Activated naive CD4-positive, alpha-beta T cell (primary cell): ENCODE measurements at places on chromosomes 7 and 10.

DNA sequence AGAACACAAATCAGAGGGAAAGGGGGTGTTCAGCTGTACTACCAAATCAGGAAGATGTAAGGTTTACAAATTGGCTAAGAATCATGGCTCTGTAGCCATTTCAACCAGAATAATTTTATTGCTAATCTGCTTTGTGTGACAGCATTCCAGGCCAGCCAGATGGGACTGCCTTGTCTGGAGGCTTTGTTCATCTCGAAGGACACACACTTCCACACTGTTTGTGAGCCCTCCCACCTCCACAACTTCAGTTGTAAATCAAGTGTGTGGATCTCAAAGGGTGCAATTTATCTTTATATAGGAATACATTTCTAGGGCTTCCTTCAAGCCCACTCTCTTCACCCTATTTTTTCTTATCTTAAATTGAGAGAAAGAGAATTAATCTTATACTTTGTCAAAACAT lies 6.9 kb upstream of the OIT3 start:
- no peak for DNase-seq

DNA sequence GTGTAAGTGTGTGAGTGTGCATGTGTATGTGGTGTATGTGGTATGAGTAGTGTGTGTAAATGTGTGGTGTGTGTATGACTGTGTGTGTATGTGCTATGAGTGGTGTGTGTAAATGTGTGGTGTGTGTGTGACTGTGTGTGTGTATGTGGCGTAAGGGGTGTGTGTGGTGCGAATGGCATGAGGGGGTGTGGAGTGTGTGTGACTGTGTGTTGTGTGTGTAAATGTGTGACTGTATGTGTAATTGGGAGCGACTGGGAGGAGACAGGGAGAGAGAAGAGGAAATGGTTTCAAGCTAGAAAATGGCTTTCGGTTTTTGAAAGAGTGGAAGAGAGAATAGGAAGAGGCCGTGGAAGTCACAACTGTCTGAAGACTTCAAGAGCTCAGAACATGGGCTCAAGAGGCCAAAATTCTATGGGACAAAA lies 23.6 kb upstream of the GATAD1 start:
- DNase-seq, result no peak

GRCh38 chr10:13402021-13402420 lies 53.9 kb upstream of the SEPHS1 start:
- DNase-seq, result no peak

- DNase-seq, result no peak
Observed at GRCh38 chr10:79023240-79024162, 45.3 kb upstream of the ZMIZ1 start.

DNA sequence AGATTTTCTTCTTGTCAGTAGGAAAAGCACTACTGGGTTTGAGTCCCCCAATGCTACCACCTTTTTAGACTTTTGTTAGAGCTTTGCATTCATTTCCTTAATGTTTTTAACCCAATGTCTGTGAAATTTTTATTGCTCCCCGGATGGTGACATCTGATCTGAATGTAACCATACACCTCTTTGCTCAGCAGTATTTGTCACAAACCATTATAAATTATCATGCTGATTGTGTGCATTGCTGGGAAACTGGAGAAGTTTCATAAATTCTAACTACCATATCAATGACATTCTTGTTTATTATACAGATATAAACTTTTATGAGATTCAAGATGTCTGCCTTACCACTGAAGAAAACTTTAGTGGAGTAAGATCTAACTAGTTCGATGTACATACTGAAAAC lies 8.5 kb downstream of the NRP1 start:
- DNase-seq, result no peak

DNA sequence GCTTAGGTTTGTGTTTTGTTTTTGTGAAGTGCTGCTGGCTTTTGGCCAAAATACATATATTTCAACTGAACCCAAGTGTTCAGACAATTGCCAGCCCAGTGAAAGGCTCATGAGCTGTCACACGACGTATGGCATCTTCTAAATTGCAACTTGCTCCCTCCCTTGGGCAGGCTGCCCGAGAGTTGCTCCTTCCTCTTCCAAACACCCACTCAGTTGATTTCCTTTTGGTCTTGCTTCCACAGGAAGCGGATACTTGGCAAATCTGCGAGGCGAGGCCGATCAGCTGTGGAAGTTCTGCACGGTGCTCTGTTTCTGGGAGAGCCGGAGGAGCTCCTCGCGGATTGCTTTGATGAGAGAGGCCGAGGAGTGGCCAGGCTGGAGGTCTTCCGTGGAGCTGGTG lies 39.6 kb upstream of the ATP6V0A4 start:
- DNase-seq, result no peak

DNA sequence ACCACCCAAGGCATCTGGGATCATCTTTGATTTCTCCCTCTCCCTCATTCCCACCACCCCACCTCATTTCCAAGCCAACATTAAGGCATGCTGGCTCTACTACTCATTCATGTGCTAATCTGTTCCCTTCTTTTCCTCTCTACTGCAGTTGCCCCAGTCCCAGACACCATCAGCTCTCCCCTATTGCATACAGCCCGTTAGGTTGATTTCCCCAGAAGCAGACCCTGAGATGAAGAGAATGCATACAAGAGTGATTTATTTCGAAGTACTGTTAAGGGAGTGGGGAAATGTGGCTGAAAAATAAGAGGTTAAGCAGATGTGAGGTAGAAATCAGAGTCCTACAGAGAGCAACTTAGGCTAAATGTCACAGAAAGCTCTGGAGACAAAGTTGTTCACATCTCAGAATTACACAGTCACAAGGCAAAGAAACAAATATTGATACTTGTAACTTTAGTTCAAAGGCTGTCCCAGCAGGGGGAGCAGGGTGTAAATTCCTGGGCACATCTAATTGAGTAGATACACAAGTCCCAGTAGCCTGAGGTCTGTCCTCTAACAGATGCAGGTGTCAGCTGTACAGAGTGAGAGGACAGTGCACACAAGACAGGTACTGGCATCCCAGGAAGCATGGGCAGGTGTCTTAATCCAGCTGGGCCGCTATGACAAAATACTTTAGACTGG lies 20.9 kb downstream of the AKR1D1 start:
- DNase-seq, result no peak

- no peak for DNase-seq
Observed at GRCh38 chr10:45377858-45378257, 3.8 kb downstream of the ALOX5 start.

DNA sequence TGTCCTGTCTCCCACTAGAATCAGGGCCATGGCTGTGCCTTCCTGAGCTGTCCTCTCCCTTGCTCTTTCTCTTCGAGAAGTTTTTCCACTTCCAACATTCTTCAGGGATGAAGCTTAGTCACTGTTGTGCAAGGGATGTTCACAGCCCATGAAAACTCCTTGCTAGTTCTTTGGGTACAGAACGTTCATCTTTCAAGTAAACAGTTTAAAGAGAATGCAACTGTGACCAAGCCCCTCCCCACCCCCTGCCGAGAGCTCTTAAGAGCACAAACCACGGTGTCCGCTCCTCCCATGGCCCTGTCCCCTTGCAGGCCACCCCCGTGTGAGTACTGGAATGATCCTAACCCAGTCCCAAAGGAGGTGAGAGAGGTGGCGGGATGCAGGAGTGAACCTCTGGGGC lies 161.1 kb upstream of the RHEB start:
- DNase-seq, result no peak

- no peak for DNase-seq
Observed at GRCh38 chr7:26470691-26471090, 179.0 kb downstream of the SNX10 start.

DNA sequence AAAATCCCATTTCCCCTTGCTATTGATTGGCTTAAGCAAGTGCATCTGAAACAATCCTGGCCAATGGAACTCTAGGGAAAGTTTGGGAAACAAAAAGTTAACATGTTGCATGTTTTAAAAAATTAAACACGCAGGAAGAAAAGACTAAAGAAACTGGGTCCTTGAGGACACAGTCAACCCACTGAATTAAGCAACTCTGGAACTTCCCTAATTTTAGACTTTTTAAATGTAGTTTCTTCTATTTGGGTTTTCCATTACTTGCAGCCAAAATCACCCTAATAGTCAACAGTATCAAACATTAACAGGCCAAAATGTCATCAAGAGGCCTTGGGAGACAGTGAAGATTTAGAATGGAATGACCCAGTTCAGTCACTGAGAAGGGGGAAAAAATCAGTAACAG lies 40.6 kb downstream of the OSBPL3 start:
- no peak for DNase-seq

DNA sequence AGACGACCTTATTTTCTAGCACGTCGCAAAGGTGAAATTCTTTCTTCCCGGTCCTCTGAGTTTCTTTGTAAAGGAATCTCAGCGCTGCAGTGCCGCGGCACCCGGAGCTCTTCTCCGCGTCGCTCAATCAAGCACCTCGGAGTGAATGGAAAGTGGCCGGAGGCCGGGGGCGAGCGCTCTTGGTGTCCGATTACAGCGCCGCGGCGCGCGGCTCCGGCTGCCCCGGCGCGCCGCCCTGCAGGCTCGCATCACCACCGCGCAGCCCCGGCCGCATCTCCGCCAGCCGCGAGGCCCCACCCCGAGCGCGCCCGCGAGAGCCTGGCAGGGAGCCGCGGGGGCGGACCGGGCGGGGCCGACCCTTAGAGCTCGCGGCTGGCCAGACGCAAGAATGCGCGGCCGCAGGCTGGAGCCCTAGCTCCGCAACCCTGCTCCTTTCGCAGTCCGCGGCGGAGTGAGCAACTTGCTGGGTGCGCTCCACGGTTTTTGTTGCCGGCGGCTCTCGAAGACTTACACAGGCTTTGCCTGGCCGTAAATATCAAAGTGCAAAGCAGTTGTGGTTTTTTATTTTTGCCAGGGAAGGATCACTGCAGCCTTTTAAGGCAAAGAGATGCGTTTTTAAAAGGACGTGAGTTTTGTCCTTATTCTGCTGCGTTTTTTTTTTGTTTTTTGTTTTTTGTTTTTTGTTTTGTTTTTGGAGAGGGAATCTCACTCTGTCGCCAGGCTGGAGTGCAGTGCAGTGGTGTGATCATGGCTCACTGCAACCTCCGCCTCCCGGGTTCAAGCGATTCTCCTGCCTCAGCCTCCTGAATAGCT lies at the start of gene SEMA3C:
SEMA3C (minus strand) TSS at position 143 of the 813 bp plus-strand sequence. CDS start 2,270 bp downstream, outside the sequence.
- no peak for DNase-seq

GRCh38 chr10:131858118-131858515 lies 42.7 kb upstream of the PPP2R2D start:
- no peak for DNase-seq

GRCh38 chr10:116775488-116776400 lies 33.4 kb upstream of the HSPA12A start:
- DNase-seq, result no peak

- DNase-seq, result no peak
Observed at GRCh38 chr7:6205971-6206660, 66.3 kb downstream of the CYTH3 start.

DNA sequence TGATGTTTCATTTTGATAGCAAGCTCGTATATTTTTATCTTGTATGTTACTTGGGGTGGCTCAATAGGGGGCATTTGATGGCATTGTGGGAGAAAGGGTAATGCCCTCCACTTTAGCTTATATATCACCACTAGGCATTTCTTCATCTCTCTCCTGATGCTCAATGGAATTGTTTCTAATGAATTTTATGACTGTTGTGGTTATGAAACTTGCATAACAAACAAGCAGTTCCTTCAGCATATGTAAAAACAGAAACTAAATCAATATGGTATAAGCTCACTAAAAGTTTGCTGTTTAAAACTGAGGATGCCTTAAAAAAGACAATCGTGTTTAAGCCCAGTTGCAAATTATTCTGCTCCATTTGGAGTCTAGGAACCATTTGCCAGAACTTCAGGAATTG lies 75.5 kb downstream of the CDK14 start:
- DNase-seq, result no peak

DNA sequence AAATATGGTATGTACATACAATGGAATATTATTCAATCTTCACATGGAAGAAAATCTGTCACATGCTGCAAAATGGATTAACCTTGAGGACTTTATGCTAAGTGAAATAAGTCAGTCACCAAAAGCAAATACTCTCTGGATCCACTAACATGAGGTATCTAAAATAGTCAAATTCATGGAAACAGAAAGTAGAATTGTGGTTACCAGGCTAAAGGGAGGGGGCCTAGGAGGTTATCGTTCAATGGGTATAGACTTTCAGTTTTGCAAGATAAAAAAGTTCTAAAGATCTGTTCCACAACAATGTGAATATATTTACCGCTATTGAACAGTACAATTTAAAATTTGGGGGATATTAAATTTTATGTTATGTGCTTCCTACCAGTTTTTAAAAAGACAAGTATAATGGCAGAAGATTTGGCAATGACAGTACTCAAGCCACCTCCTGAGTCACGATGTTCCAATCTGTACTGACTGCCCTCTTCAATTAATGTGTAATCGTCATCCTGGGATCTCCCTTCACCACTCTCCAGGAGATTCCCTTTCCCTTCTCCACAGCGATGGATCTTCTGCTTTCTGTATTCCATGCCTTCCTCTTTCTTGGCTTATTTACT lies 32.3 kb upstream of the IL6 start:
- DNase-seq, result no peak

DNA sequence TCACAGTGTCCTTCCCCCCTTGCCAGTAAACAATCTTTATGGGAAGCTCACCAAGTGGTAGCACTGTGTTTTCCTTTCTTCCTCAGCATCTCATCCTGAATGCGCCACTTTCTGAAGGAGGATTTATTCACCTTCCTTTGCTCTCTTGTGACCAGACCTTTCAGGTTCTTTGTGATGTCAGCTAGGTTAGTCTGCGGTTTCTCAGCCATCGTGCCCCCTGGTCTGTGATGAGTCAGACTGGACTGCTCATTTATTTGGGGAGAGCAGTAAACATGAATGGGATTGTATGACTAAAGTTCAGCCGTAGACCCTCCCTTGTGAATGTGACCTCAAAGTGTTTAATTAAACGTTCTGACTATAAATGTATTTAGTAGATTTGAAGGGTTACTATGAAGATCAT lies 235.1 kb upstream of the CELF2 start:
- DNase-seq, result no peak

GRCh38 chr10:118953598-118954393 lies 75.7 kb upstream of the NANOS1 start:
- no peak for DNase-seq

- DNase-seq, result no peak
Observed at GRCh38 chr10:123553810-123554430, 112.2 kb upstream of the GPR26 start.

GRCh38 chr10:89645742-89646172 lies 715 bp upstream of the PANK1 start:
- DNase-seq, result no peak

GRCh38 chr7:155377838-155378579 lies 79.9 kb upstream of the EN2 start:
- no peak for DNase-seq

DNA sequence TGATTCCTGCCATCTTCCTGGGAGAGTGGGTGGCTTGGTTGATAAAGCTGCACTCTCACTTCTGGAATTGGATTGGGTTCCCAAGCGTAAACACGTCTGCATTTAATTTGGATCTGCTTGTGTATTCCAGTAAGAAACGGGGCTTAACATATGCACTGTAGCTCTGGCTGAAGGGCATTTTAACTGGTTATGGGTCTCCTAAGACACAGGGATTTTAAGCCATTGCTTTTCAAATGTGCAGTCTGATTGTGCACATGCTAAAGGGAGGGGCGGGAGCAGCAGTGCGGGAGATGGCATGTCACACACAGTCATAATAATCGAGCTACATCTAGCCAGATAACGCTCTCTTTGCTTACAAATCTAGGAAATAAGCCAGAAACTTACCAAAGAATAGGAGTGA lies 247.3 kb upstream of the LYZL1 start:
- DNase-seq, result no peak

GRCh38 chr7:123580406-123581161 lies 21.0 kb upstream of the ASB15 start:
- DNase-seq, result no peak

- DNase-seq, result no peak
Observed at GRCh38 chr7:98223898-98224700, 12.9 kb downstream of the BHLHA15 start.
